ENCODE measurements at places on chromosomes 12 and 14. TPM values are rescaled to one million over a fixed set of nuclear protein-coding genes. Genes with fewer than 3 reads are reported as not detected.

The SMIM41 gene
- total RNA-seq, result not detected

The STON2 gene
- total RNA-seq, result 0.05 TPM

DNA sequence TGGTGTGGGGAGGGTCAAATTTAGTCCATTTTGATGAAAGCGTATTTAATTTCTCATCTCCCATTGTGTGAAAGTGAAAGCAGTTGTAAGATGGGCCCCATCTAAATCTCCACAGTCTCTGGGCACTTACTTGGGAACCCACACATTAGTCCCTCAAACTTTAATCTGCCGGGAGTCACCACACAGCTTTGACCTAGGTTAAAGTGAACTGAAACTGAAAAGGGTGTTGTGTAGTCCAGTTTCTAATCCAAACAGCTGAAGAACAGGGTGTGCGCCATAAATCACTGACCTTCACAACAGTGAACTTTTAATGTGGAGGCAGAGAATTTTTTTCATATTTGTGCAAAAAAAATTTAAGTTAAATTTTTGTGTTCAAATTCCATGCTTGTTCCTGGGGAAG lies 48.4 kb upstream of the PTPRO start:
- no peaks in the 10 kb centered on the region for H3K36me3 ChIP-seq
- peaks cover 2% of the 10 kb centered on the region for H3K27me3 ChIP-seq
- H3K4me1 ChIP-seq, result peaks cover 2% of the 10 kb centered on the region
- no peak overlapping the region for H3K27ac ChIP-seq
- H3K4me3 ChIP-seq, result no peak overlapping the region

- peaks cover 22% of the 10 kb centered on the region for H3K27me3 ChIP-seq
- H3K36me3 ChIP-seq, result no peaks in the 10 kb centered on the region
- H3K27ac ChIP-seq, result no peak overlapping the region
Measured at GRCh38 chr12:117844114-117844830, 124.5 kb downstream of the KSR2 start.

DNA sequence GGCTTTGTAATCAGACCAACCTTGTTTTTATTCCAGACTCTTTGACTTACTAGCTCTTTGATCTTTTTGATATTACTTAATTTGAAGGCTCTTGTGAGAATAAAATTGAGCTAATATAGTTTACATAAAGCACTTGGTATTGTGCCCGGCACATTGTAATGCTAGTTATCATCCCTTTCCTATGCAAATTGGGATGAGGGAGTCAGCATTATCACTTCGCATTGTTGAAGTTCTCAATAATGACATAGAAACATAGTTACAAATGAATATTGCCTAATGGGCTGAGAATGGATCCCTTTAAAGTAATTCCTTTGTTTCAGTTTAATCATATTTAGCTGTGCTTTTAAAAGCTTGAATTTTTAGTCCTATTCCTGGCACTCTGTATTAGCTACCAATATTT lies 36.6 kb downstream of the SUPT16H start:
- H3K27ac ChIP-seq, result no peak overlapping the region
- peaks cover 3% of the 10 kb centered on the region for H3K4me1 ChIP-seq

Data from activated CD4-positive, alpha-beta T cell treated with anti-CD3 and anti-CD28 coated beads for 36 hours (primary cell).